Inflammatory macrophage (primary cell): ENCODE measurements at places on chromosomes 7 and 10.

GRCh38 chr10:72316748-72317435 lies 37.8 kb downstream of the DNAJB12 start:
- DNase-seq: peak; percentile 32

- no peak for DNase-seq
These were observed 17.5 kb downstream of the HYCC1 start for GRCh38 chr7:22996470-22996869.

- DNase-seq: no peak
These were observed 1.4 kb downstream of the PPP2R2D start for GRCh38 chr10:131902211-131902610.

DNA sequence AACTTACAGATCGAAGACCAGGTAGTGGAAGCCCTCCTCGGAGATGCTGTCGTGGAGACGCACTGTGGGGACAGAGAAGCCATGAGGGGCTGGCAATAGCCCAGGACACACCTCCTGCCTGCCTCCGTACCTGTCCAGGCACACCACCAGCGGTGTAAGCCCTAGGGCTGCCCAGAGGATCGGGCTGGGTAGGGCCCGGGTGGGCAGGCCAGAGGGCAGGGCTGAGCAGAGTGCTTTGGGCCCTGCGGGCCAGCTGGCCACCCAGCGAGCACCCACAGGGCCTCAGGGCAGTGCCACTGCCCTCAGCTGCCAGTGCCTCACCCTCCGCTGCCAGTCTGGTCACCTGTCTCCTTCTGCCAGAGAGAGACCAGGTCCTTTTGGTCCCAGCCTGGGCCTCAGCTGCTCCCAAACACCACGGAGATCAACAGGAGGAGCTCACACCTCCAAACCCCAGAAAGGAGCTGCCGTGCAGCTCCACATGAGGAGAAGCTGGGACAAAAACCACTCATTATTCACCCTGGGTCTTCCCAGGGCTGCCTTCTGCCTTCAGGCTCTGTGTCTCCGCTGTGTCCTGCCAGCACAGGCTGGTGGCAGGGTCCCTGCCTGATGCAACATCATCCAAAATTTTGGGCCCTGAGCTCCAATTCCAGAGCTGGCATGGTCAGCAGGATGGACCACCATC lies 58.2 kb downstream of the YKT6 start:
- no peak for DNase-seq

- DNase-seq: no peak
These were observed 16.1 kb downstream of the SNX10 start for GRCh38 chr7:26307791-26308190.

DNA sequence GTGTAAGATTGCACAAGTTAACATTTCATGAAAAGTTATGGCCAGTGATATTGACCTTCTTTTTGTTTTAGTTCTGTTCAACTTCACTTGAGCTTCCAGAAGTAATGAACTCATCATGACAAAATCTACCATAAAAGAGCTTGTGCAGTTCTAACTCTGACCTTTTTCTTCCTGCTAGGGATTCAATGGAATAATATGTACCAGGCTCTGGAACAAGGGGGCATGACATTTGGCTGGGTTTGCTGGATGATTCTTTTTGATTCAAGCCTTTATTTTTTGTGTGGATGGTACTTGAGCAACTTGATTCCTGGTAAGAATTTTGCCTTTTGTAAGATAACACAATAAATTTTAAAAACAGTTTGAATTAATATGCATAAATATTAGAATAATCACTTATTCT lies 205.0 kb downstream of the ABCA13 start:
- DNase-seq: no peak

DNA sequence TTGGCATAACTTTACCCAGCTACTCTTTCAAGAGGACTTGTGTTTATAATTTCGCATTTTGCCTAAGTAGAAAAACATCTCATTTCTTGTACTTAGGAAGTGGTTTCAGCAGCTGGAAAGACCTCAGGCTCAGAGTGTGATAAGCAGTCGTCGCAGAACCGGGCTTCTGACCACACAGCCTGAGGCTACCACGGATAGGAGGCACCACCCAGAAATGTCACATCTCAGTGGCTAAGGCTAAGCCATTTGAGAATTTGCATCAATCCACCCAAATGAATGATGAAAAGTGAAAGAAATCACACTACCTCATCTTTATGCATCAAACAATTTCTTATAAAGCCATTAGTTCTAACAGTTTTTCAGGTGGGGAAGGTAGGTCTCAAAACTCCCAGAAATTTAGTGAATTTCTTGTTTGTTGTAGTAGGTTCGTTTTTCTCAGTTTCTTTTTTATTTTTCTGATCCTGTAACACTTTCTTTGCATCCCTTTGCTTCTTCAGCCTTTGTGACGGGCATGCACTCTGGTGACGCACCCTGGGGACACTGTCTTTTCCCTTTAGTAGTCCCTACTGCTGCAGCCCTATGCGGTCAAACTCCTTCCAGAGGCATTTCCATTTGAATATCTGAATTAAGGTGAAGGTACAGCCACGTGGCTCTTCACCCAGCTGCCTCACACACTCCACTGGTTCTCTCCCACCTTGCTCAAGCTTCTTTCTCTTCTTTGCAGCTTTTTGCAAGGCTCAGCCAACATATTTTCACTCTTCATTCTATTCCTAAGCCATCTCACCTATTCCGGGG lies 68.5 kb downstream of the MAP3K8 start:
- peak; percentile 38 for DNase-seq

DNA sequence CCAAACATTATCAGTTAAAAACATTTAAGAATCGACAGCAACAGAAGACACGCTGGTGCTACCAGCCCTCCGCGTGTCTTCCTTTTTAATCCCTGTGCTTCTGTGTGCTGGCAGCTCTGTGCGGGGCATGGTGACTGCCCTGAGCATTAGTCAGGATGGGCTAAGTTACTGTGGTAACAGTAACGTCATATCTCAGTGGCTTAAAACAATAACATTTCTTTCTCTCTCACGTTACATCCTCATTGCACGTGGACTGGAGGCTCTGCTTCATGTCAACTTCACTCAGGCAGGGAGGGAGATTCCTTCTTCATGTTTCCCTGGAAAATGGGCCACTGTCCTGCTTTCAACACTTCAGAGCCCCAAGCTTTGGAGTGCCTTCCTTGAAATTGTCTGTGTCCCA lies 378.5 kb downstream of the CCSER2 start:
- no peak for DNase-seq

DNA sequence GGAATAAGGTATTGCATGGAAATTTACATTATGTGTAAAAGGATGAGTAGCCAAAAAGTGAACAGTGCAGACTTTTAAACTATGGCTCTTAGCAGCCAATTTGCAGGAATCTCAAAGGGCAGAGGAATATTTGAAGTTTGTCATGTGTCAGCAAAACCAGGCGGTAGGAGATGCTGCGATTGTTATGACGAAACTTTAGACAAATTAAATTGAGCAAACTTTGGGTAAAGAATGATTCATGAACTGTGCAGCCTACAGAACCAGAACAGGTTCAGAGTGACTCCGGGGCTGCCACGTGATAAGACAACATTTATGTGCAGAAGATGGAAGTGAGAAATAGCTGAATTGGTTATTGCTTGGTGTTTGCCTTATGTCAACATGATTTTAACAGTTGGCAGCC lies 39.2 kb upstream of the CCDC6 start:
- no peak for DNase-seq

DNA sequence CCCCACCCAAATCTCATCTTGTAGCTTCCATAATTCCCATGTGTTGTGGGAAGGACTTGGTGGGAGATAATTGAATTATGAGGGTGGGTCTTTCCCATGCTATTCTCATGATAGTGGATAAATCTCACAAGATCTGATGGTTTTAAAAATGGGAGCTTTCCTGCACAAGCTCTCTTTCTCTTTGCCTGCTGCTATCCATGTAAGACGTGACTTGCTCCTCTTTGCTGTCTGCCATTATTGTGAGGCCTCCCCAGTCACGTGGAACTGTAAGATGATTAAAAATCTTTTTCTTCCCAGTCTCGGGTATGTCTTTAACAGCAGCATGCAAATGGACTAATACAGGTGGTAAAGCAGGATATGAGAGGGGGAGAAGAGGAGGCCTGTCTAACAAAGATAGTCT lies 88.3 kb downstream of the TMEM106B start:
- DNase-seq: no peak

DNA sequence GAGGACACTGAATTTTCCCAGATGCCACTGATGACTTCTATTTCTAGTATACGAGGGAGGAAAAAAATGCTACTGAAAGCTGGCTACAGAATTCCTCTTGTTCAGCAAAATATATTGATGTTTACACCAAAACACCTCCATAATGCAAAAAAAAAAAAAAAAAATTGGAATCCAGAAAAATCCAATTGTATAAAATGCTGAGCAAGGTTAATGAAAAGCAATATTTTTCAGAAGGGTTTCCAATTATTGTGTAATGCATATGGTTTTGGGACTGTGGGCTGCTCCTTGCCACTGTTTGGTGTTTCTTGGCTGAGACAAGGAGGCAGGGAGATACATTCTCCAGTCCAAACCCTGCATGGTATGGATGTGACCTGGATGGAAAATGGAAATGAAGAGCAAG lies 83.8 kb downstream of the LSM5 start:
- DNase-seq: no peak

- no peak for DNase-seq
These were observed 7.9 kb upstream of the IGF2BP3 start for GRCh38 chr7:23477962-23478866.

- no peak for DNase-seq
These were observed 505.1 kb upstream of the FOXK1 start for GRCh38 chr7:4177001-4177400.

DNA sequence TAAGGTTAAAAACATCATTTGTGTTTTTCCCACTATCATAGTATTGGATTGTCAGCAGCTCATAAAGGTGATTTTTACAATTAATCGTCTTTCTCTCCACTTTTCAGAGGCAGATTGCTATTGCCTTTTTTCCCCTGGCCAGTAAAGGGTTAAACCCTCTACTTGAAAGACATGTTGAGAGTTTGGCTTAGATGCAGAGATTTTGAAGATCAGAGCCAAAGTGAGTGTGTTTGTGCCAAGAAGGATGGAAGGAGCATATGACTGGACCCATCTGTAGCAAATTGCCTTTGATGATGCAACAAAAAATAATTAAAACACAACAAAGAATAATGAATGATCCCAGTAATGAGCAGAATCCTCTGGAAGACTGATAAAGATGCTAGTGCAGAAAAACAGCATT lies 373.1 kb downstream of the MALRD1 start:
- DNase-seq: no peak

GRCh38 chr7:109256762-109257560 lies 687.3 kb downstream of the DNAJB9 start:
- no peak for DNase-seq

- DNase-seq: peak; percentile 1
These were observed 76.2 kb downstream of the AHR start for GRCh38 chr7:17374654-17375053.

- no peak for DNase-seq
These were observed 9.3 kb upstream of the AHR start for GRCh38 chr7:17289074-17289645.
